Right ventricle myocardium inferior (tissue), 1 donor: ENCODE measurements at places on chromosomes 16 and 17.

GRCh38 chr16:69270395-69270794 lies 40.8 kb upstream of the VPS4A start:
- no peak for DNase-seq

GRCh38 chr17:13862346-13862745 lies 207.0 kb upstream of the COX10 start:
- no peak for DNase-seq

- DNase-seq: no peak
Observed at GRCh38 chr17:40956401-40957254, 10.1 kb downstream of the KRT39 start.

GRCh38 chr17:29384901-29385300 lies 5.3 kb upstream of the TAOK1 start:
- DNase-seq: no peak

- DNase-seq: no peak
Observed at GRCh38 chr16:66735891-66736290, 15.5 kb downstream of the DYNC1LI2 start.

- peak; percentile 35 for DNase-seq
Observed at GRCh38 chr17:50087912-50088405, 7.2 kb upstream of the PDK2 start.

DNA sequence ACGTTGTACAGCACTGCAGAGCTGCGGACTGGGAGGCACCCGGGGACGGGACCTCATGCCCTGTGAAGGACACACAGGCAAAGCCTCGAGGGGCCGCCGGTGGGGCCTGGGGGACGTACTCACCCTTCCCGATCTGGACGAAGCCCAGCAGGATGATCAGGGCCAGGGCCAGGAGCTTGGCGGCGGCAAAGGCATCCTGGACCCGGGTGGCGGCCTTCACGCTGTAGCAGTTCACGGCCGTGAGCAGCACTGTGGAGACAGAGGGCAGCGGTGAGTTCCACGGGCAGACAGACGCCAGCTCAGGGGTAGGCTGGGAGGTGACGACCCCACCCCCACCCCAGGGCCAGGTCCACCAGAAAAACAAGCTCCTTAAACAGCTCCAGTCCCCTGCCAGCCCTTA lies 17.7 kb downstream of the SLC7A5 start:
- DNase-seq: no peak

GRCh38 chr16:59060207-59060606 lies 326.1 kb upstream of the GOT2 start:
- no peak for DNase-seq

- DNase-seq: peak; percentile 82
Observed at GRCh38 chr16:381789-382717, at the start of gene PGAP6. Gene PGAP6 (minus strand): TSS chr16:381978. CDS start chr16:381821, 157 bp downstream.

DNA sequence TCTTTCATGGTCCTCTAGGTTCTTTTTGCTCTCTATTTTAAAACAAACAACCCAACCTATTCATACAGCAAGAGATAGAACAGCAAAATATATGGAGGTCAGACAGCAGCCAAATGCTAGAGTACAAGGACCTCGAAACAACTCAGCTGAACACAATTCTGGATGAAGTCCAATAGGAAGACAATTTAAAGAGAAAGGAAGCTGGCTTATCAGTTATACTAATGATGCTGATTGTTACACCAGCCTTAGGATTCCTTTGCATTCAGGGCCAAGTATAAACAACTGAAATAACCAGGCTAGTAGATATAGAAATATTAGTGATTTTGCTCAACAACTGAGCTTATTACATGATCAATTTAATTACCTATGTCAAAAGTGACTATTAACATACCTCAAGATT lies 2.5 kb downstream of the SSH2 start:
- no peak for DNase-seq

DNA sequence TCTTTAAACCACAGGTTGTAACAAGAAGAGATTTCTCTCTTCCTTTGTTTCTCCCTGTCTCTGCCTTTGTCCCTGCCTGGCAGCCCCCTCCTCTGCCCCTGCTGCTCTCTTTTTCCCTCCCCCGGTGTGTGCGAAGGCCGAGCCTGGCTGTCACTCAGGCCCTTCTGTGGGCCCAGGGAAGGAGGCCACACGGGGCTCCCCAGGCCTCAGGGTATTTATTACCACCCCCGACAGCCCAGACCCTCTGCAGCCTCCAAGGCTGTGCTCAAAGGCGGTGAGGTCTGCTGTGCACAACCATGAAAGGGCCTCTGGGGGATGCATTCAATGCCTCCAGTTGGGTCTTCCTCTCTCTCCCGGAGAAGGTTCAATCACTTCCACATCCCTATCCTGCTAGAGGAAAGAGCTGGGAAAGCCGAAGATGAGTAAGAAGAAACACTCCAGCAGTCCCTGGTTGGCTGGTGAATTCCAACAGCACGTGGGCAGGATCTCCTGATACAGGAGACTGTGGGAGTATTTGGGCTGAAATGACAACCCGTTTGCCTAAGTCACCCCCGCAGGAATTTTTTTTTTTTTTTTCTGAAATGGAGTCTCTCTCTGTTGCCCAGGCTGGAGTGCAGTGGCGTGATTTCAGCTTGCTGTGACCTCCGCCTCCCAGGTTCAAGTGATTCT lies 34.2 kb downstream of the ZNF423 start:
- no peak for DNase-seq

GRCh38 chr17:2346475-2346874 lies 9.2 kb downstream of the SGSM2 start:
- no peak for DNase-seq

- DNase-seq: no peak
Observed at GRCh38 chr17:27554152-27554551, 76.8 kb upstream of the LGALS9 start.

GRCh38 chr16:2515180-2515851 lies 1.6 kb downstream of the ATP6V0C start:
- peak; percentile 62 for DNase-seq

- DNase-seq: no peak
Observed at GRCh38 chr16:3695610-3696369, 21.5 kb downstream of the TRAP1 start.

- peak; percentile 93 for DNase-seq
Observed at GRCh38 chr17:42322382-42323267, 34.3 kb downstream of the STAT5A start.

- no peak for DNase-seq
Observed at GRCh38 chr17:65438173-65438572, 123.3 kb downstream of the AXIN2 start.

DNA sequence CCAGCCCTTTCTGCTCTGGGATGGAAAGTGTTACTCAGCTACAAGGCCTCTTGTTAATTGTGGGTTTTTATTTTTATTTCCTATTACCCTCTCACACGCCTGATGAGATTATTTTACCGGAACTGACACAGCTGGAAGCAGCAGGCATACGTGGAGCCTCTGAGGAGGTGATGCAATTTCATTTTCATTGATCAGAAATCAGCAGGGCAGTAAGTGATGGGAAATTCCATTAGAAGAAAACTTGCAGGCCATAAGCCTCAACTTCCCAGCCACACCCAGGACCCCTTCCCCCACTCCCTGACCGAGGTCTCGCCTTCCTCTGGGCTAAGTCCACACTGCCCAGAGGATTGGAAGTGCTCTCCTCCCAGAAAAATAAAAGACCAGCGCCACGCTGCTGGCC lies 69.7 kb downstream of the ZFHX3 start:
- no peak for DNase-seq

DNA sequence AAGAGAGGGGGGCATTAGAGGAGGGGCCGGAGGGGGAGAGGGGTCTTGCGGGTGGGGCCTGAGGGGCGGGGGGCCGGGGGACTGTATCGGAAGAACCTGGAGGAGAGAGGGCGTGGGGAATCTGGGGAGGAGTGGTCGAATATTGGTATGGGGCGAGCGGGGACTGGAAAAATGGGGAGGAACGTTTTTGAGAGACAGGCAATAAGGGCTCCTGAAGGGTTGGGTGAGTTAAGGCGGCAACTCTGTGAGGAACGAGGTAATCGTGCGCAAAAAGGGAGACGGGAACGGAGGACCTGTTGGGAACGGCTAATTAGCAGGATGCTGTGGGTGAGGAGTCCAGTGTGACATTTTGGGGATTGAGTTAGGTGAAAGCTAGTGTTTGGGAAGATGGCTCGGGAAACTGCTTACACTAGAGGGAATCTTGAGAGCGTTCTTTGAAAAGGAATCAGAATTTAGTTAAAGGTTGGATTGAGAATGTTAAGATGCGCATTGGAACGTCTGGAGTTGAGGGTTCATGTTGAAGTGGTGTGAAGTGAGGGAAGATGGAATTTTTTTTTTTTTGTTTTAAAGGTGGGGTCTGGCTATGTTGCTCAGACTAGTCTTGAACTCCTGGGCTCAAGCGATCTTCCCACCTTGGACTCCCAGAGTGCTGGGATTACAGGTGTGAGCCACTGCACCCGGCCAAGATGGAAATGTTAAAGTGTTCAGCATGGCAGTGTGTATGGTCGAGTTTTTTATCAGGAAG lies 662 bp downstream of the WIPF2 start:
- DNase-seq: no peak

- DNase-seq: no peak
Observed at GRCh38 chr16:75317101-75317522, 65.7 kb upstream of the BCAR1 start.

DNA sequence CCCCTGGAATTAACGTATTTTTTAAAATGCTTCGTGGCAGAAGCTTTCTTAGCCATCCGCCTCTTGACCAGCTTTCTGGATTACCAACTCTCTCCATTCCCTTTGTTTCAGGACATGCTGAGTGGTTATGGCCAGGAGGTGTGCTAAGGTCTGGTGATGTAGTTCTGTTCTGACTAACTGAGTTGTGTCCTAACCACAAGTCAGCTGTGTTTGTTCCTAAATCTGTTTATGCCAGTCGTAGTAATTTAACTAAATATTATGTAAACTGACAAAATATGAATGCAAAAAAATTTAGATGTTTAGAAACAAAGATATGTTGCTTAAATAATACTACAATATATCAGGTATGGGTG lies 61.6 kb downstream of the MRTFB start:
- DNase-seq: no peak

GRCh38 chr17:35766903-35767510 lies 6.3 kb downstream of the C17orf50 start:
- no peak for DNase-seq

GRCh38 chr17:74523308-74523707 lies 8.0 kb downstream of the CD300LB start:
- no peak for DNase-seq

DNA sequence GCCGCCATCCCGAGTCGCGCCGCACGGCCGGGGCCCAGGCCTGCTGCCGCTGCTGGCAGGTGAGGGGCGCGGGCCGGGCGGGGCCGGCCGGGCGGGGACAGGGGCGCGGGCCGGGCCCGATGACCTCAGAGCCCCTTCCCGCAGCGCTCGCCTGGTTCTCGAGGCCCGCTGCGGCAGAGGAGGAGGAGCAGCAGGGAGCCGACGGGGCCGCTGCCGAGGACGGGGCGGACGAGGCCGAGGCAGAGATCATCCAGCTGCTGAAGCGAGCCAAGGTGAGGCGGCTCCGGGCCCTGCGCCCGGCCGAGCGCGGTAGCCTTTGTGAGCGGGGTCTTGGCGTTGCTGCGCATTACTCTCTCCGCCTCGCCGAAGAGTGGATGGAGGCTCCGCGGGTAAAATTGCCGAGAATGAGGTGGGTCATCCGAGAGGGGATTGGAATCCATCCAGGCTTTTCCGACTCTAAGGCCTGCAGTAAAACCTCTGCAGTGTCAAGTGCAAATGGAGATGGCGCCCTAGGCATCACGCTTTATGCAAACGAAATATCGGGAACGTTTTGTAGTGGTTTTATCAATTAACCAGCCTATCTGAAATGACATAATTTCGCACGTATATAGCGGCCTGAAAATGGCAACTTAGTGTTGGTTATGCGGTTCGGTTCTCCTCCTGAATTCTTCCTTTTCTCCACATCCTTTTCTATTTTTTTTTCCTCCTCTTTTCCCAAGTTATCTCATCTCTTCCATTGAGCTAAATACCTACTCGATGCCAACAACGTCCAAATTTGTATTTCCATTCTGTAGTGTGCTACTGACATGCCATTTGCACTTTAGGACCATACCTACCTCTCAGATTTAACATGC lies 577 bp downstream of the TTC19 start:
- no peak for DNase-seq

- peak; percentile 99 for DNase-seq
Observed at GRCh38 chr16:4693296-4693955, at the start of gene NUDT16L1. Gene NUDT16L1 (plus strand): TSS chr16:4693562. CDS start chr16:4693727, 165 bp downstream.

DNA sequence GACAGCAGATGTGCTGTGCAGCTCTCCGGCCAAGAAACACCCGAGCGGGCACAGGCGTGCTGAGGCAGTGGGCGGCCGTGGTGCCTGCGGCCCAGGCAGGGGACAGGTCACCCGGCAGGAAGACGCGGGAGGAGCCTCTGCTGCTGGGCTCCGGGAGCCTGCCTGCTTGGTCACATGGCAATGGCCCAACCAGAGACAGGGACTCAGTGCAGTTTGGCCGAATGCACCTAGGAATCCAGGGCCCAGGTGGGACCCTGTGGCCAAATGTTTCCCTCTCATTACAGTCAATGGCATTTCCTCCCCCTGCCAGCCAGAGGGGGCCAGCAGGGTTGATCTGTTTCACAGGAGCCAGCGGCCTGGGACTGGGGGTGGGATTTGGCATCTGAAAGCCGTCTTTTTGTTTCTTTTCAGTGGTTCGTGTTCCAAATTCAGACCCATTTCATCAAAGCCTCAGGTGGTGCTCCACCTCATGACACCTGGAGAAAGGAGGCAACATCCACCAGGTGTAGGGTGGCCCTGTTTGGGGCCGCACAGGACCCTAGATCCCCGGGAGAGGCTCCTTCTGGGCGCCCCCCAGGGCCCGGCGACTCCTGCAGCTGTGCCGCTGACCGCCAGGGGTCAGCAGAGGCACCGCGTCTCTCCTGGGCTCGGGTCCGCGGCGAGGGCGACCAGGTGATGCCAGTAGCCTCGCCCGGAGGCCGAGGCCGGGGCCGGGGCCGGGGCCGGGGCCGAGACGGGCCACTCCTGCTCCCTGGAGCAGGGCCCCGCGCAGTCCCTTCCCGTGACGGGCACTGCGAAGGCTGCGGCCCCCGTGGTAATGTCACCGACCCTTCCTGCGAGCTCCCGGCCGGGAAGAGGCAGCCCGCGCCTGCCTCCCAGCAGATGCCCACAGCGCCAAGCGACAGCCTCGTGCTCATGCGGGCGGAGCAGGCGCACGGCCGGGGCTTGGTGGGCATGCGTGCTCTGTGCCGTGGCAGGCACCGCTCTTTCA lies 118.5 kb downstream of the C16orf78 start:
- DNase-seq: peak; percentile 74

- DNase-seq: no peak
Observed at GRCh38 chr16:64866021-64866420, 255.8 kb downstream of the CDH11 start.

- no peak for DNase-seq
Observed at GRCh38 chr17:13541032-13541480, 60.7 kb downstream of the HS3ST3A1 start.

DNA sequence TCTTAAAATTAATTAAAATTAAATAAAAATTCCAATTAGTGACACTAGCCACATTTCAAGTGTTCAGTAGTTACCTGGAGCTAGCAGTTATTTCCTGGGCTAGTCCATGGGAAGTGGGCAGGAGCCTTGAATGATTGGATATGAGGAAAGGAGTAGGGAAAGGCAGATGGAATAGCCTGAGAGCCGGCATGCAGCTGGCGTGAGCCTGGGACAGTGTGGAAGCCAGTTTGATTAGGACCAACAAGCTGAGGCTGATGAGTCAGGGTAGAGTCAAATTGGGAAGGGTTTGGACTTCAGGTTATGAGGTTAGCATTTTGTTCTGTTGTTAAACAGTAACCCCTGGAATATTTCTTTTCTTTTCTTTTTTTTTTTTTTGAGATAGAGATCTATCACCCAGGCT lies 15.3 kb upstream of the GNA13 start:
- DNase-seq: no peak
